ENCODE measurements at places on chromosomes 5 and 9. TPM values are rescaled to one million over a fixed set of nuclear protein-coding genes. Genes with fewer than 3 reads are reported as not detected.

DNA sequence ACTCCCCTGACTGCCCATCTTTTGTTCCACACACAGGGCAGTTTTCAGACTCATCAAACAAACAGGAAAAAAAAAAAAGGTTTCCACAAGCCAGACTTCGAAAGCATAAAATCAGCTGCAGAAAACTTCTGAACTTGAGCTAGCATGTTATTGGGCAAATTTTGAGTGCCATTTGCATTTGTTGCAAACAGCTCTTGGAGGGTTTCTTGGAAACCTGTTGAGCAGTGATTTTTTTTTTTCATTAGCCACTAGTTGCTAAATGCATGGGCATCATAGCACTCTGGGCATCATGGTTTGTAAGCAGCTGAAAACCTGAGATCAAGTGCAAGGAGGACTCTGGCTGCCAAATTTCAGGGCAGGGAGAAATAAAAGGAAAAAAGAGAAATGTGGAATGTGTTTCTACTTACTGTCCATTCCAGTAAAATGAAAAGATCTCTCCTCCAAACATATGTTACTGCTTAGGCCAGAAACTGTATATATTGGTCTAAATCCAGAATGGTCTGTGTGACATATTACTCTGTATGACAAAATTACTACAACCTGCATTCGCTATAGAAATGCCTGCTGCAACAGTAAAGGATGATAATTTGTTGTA lies 85.2 kb upstream of the SMIM23 start:
- no peak for DNase-seq

Gene RELL2
- total RNA-seq: 1.0 TPM

- no peak for DNase-seq
These were observed 6.4 kb upstream of the PAIP1 start for GRCh38 chr5:43563321-43563720.

GRCh38 chr9:88972401-88972800 lies 18.9 kb upstream of the S1PR3 start:
- DNase-seq: no peak

DNA sequence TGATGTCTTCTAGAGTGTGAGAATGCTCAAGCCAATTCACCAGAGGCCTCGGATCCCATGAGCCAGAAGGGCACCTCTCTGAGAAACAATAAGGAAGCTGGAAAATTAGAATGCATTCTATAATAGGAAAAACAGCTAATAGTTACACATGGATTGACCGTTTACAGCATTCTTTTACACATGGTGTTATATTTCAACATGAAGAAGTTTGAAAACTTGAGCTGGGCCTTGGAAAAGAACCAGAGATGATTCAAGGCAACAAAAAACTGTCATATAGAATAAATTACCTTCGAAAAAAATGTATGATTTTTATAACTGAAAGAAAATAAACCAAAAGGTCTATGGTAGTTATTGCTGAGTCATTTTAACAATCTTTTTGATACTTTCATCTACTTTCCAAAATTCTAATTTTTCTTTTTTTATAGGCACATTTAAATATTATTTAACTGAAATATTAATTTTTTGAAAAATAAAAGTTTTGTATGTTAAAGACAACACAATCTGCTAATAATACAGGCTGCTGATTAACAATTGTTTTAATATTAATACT lies 6.2 kb downstream of the SH3TC2 start:
- no peak for DNase-seq

- no peak for DNase-seq
These were observed 1916.7 kb downstream of the EFNA5 start for GRCh38 chr5:105754056-105754455.

GRCh38 chr5:149679876-149680809 lies 50.0 kb upstream of the PPARGC1B start:
- DNase-seq: peak; percentile 57

DNA sequence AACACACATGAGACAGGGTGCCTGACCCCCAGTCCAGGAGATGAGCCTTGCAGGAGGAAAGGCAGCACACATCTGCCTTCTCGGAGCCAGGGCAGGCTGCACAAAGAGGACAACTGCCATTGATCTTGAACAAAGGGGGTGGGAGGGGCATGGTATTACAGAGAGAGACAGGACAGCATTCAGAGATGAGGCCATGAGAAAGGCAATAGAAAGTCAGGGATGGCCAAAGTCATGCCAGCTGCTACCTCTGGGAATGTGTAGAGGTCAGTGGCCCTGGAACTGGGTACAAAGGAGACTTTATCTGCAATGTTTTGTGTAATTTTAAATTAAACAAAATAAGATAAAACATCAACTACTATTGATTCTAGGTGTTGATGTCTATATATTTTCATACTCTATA lies 43.2 kb downstream of the WDR36 start:
- no peak for DNase-seq

Gene TAF11L10
- total RNA-seq: not detected

DNA sequence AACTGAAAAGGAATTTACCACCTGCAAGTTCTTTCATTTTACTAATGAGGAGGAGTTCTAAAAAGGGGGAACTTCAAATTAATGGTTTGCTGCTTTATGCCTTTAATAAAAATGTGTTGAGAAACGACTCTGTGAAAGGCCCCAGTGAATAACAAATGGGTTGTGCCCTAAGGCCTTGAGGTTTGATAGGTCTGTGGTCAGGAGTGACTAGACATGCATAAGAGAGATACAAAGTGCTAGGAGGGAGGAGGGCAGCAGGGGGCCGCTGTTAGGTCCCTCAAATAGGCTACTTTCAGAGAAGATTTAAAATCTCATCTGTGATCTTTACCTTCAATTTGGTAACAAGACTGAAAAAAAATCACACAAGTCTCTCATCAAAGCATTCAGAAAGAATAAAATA lies 58.3 kb downstream of the FAM81B start:
- DNase-seq: no peak

DNA sequence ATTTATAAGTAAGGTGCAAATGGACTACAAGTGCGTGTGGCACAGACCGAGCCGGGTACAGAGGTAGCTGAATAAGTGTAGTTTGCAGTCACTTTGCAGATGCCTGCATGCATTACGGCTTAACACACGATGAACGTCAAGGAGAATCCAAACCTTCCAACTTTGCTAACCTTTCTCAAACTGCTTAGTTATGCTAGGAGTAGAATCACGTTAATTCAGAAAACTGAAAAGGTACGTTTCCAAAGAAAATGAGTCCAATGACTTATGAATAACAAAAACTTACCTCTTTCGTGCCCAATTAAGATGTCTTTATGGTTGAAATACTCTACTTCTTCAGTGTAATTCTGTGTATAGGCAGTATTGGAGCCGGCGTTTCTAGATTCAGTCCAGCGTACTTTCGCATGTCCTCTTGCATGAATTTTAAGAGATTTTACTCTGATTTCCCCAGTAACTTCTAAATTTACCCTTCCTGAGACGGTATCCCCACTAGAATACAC lies 539 bp downstream of the ARRDC3 start:
- no peak for DNase-seq

GRCh38 chr5:130994496-130995253 lies 170.4 kb downstream of the HINT1 start:
- no peak for DNase-seq

DNA sequence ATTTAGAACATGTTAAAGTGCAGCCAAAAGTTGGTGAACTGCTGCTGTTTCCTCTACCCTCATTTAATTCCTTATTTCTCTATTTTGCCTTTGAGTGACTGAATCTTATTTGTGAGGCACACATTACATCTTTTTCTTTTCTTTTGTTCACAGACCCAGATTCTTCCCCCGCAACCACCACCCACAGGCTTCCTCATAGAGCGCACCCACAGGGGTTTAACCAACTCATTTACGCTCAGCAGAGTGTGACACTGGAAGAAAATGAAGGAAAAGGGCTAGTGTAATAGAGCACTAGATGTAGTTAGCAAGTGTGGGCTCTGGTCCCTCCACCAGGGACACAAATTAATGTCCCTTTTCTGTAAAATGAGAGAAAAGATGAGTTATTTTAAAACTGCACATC lies 200.7 kb downstream of the PARP8 start:
- DNase-seq: no peak

DNA sequence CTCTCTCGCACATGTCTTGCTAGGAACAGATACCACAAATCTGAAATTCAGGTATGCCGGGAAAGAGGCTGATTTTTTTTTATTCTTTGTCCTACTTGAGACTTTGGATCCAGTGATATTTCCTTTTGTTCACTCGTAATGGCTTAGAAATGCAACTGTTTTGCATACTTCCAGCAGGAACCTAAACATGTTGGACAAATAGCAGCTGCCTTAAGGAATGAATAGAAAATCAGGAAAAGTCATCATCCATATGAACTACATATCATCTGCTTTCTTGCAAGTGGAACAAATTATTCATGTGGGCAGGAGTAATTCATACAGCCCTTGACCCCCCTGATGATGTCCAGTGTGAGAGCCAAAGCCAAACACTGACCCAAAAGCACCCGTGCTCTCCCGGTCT lies 17.4 kb downstream of the TTC39B start:
- DNase-seq: no peak

DNA sequence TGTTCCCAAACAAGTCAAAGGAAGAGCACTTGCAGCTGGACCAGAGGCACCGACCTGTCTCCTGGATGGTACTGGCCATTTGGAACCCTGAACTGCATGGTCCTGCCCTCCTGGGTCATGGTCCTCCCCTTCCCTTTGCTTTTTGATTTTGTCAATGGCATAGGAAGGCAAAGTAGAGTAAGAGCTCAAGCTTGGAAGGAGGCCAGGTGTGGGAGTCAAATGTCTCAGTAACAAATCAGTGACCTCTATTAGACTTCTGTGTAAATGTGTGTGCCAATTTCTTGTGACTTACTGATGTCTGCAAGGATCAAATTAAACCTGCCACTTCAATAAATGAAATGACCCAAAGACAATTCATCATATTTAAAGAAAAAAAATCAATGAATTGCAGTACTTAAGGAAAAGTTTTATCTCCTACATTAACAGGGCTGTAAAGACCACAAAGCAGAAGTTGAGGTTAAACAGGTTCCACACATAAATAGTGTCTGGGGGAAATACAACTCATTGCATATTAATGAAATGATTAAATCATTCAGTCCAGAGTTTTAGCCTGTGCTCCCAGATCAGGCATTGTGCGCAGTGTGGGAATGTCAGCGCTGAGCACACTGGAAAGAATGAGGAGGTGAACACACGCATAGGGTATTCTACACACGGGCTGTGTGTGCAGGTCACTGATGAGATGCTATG lies 32.7 kb downstream of the OSMR start:
- DNase-seq: no peak

Gene FOXD1
- total RNA-seq: 0.19 TPM

Gene ZNF883
- 6.2 TPM for total RNA-seq

- DNase-seq: no peak
These were observed 37.9 kb downstream of the SLC6A7 start for GRCh38 chr5:150227606-150228273.

DNA sequence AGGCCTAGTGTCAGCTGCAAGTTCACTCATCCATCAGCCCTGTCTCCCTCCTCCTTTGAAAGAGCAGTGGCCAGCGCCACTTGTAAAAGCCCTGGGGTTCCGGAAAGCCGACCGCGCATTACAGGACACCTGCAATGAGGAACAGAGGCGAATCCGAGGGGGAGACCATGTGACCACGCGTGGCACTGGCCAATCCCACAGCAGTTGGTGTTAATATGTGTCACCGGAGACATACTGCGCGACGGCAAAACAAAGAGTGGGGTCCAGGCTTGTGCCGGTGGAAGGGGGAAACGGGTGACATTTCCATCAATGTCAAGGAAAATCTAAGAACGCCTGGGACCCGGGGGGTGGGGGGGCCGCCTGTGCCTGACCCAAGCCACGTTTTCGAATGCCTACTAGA lies 480.8 kb downstream of the SPATA31A7 start:
- no peak for DNase-seq

GRCh38 chr9:16726029-16726428 lies 144.4 kb downstream of the BNC2 start:
- DNase-seq: no peak

DNA sequence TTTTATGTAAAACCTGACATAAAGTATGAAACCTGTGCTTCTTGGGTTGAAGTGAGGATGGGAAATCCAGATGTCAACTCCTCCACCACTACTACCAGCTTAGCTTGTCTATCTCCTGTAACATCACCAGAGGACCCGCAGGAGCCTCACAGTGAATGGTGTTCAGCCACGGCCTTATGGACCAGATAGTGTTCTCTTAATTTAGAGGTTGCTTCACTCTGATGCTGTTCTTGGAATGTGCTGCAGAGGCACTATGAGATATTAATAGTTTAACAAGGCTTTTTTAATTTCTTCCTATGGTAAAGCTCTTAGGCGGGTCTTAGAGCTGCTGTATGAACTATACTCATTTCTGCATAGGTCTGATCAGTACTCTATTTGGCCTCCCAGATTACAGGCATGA lies 27.9 kb downstream of the NFX1 start:
- no peak for DNase-seq

GRCh38 chr5:36462295-36463021 lies 143.9 kb upstream of the SLC1A3 start:
- DNase-seq: no peak

GRCh38 chr5:1660001-1660400 lies 136.2 kb upstream of the LPCAT1 start:
- DNase-seq: no peak

- peak; percentile 43 for DNase-seq
These were observed 62.3 kb downstream of the CXXC5 start for GRCh38 chr5:139710319-139711066.

Gene CDKN2A
- total RNA-seq: 0.30 TPM

- no peak for DNase-seq
These were observed 67.4 kb downstream of the NSUN2 start for GRCh38 chr5:6565492-6565891.

DNA sequence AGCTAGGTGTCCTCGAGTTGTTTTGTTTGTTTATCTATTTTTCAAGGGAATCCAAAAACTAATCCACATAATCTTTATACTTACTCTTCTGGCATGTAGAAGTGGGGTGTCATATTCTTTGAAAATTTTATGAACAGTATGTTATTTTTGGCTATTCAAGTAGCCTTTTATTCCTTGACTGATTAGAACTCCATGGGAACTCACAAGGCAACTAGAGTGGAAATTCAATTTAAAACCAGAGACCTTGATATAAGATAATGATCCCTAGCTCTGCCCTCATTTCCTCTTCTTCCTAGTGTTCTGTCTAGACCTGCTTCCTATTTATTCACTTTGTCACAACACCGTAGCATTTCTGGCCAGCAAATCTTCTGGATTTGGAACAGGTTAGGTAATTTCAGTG lies 1123.7 kb upstream of the C9orf72 start:
- DNase-seq: no peak

Gene ZNF879
- total RNA-seq: 6.4 TPM

DNA sequence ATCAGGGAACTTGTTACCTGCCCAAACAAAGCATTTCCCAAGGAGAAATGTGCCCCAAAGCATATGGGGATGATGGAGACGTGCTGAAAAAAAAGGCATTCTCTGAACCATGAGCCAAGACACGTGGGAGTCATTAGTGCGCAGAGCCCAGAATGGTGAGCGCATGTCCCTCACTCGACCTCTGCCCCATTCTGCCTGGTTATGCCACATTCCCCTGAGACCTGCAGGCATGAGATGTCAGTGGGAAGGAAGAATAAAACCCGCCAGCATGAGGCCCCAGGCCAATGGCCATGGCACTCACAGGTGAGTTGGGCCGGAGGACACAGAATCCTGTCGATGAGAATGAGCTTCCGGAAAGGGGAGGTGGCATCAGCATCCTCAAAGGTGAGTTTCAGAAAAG lies 228.9 kb downstream of the CDK5RAP2 start:
- no peak for DNase-seq

GRCh38 chr9:95726756-95727155 lies 148.7 kb upstream of the ERCC6L2 start:
- DNase-seq: no peak

GRCh38 chr5:133868946-133869518 lies 99.4 kb downstream of the C5orf15 start:
- DNase-seq: peak; percentile 76

- DNase-seq: no peak
These were observed 45.5 kb upstream of the TNFSF15 start for GRCh38 chr9:114851306-114851705.
